ENCODE measurements at places on chromosomes 1 and 21.

GRCh38 chr1:87024936-87025540 is 110.6 kb downstream of the HS2ST1 start:
- no peak for DNase-seq

DNA sequence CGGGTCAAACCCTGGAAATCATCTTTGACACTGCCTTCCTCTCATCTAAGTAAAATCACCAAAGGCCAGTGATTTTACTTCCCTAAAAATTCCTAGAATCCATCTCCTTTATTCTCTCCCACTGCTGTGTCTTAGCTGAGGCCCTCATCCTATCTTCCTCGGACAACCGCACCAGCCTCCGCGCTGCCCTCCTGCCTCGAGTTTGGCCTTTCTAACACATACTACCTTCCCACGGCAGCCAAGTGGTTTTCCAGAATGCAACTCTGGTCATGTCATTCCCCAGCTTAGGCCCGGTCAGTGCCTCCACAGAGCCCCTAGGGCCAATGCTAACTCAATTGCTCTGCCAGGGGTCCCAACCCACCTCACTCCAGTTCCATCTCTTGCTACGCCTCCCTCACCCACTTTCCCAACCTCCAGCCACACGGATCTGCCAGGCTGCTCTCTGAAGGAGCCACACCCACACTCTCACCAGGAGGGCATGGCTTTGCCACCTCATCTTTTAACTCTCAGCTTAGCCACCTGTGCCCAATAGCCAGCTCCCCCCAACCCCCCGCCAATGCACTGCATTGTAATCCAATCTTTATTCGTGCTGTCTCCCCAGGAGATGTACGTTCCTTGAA is 6.8 kb downstream of the TMEM9 start:
- DNase-seq, result no peak

GRCh38 chr1:241614144-241614543 is 26.0 kb downstream of the CHML start:
- no peak for DNase-seq

DNA sequence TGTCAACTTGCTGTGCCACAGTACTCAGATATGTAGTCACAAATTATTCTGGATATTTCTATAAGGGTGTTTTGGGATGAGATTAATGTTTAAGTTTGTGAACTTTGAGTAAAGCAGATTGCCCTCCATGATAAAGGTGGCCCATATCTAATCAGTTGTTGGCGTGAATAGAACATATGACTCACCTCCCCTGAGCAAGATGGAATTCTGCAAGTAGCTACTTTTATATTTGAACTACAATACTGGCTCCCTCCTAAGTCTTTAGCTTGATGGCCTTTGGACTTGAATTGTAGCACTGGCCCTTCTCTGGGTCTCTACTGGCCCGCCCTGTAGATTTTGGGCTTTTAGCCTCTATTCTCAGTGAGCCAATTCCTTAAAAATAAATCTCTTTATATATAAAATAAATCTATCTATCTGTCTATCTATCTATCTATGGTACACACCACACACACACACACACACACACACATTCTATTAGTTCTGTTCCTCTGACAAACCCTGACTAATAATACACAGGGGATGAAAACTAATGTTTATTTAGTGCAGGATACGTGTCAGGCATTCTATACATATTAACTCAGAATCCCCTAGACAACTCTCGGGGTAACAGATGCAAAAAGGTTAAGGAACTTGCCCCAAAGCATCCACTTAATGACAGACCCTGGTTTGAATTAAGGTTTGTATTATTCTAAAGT is 37.9 kb upstream of the PDC start:
- no peak for DNase-seq

DNA sequence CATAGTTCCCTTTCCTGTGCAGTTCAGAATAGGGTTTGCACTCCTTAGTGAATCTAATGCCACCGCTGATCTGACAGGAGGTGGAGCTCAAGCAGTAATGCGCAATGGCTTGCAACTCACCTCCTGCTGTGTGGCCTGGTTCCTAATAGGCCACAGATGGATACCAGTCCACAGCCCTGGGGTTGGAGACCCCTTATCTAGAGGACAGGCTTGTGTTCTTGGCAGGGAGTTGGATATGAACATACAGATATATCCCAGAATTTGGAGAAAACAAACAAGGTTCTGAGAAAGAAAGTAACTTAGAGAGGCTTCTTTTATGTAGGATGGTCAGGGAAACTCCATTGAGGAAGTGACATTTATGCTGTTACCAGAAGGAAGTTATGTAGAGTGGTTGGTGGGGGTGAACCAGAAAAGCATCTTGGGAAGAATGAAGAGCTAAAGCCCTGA is 5.1 kb upstream of the PTPRC start:
- DNase-seq, result no peak

DNA sequence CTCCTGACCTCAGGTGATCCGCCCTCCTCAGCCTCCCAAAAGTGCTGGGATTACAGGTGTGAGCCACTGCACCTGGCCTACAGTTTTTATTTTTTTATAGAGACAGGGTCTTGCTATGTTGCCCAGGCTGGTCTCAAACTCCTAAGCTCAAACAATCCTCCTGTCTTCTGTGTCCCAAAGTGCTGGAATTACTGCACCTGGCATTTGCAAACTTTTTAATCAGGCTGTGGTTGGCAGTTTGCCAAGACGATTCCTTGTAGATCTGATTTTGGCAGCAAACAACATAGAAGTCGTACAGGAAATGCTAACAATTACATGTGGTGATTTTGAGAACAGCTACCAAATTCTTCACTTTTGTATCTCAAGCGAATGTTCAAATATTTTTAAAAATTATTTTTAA is 10.1 kb downstream of the RBP7 start:
- no peak for DNase-seq

GRCh38 chr1:208944981-208945451 is 638.5 kb upstream of the CAMK1G start:
- no peak for DNase-seq

GRCh38 chr1:45643978-45644377 is 20.1 kb upstream of the CCDC17 start:
- DNase-seq, result no peak

GRCh38 chr1:41153750-41154274 is 88.3 kb downstream of the SCMH1 start:
- no peak for DNase-seq

GRCh38 chr21:36962098-36962780 is 4.2 kb downstream of the HLCS start:
- no peak for DNase-seq

- DNase-seq, result no peak
These were observed 10.3 kb downstream of the CHAF1B start for GRCh38 chr21:36395353-36396111.

GRCh38 chr1:245327842-245328241 is 173.1 kb downstream of the KIF26B start:
- DNase-seq, result no peak

GRCh38 chr1:53645690-53646078 is 93.3 kb downstream of the GLIS1 start:
- DNase-seq, result no peak

All from stimulated activated CD8-positive, alpha-beta memory T cell treated with anti-CD3 and anti-CD28 coated beads, Interleukin-2, amount 100 ng/mL, for 1 hour (primary cell).